ENCODE measurements at places on chromosomes 5 and 9. TPM values are rescaled to one million over a fixed set of nuclear protein-coding genes. Genes with fewer than 3 reads are reported as not detected.

Gene ADAMTS13
- 3.0 TPM for total RNA-seq

Gene PHYHD1
- 7.1 TPM for total RNA-seq

Gene WDR55
- total RNA-seq = 38.2 TPM

Gene RCL1
- total RNA-seq = 9.3 TPM

DNA sequence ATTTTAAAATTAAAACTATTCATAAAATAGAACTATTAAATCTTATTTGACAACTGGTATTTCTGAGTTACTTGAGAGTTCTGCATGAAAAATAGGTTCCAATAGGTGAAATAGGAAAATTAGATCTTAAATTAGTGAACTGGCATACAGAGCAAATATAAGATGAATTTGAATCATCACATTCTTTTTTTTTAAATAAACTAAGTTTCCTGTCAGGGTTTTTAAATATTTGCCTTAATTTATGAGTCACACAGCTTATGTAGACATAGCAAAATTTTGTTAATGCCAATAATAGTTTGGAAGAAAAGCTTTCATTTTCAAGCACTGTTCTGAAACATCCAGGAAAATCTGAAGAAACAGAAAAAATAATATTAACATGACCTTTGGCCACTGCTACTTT, 311.7 kb upstream of the HAPLN1 start:
- DNase-seq = no peak

DNA sequence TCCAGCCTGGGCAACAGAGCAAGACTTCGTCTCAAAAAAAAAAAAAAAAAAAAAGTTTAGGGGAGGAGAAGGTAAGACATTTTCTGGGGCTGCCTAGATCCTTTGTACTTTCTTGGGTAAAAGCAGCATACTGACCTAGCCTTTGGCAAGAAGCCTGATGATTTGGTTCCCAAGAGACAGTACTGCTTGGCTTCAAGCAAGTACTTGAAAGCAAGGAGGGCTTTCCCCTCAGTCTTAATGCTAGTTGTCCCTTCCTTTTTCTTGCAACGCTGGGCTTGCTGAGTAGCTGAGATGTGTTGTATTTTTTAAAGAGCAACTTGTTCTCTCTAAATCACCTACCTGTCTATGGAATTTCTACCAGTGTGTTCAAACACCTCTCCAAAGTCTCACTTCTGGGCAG, 76.2 kb downstream of the INSYN2B start:
- no peak for DNase-seq

DNA sequence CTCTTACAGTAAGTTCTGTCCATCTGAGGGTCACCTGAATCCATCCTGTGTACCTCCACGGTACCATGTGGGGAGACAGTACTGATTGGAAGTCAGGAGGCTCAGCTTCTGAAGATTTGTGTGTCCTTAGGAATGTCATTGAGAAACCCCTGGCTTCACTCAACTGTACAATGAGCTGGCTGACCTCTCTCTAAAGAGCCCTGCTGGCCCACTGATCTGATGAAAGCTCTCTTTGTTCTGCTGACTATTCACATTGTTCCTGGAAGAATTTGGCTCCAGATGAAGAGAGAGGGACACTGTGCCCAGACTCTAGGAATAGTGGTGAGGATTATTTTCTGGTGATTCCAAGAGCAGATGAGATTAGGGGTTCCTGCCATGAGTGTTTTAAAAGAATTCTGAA, 141.2 kb downstream of the LURAP1L start:
- DNase-seq = no peak

DNA sequence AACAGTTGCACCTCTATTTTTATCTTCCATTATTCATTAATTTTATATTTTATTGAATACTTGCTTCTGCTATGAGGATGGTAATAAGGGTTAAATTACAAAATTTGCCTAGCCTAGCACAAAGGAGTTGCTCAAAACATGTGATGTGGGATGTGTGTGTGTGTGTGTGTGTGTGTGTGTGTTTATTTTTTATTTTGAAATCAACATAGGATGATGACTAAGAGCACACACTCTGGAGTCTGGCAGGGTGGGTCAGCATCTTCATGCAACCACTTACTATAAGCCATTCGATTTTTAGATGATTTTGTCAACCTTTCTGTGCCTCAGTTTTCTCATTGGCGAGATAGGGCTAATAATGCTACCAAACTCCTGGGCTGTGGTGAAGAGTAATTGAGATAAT, 57.7 kb upstream of the MAMDC2 start:
- DNase-seq = no peak

- DNase-seq = no peak
These were observed 318.3 kb downstream of the MLLT3 start for GRCh38 chr9:20303996-20304395.

DNA sequence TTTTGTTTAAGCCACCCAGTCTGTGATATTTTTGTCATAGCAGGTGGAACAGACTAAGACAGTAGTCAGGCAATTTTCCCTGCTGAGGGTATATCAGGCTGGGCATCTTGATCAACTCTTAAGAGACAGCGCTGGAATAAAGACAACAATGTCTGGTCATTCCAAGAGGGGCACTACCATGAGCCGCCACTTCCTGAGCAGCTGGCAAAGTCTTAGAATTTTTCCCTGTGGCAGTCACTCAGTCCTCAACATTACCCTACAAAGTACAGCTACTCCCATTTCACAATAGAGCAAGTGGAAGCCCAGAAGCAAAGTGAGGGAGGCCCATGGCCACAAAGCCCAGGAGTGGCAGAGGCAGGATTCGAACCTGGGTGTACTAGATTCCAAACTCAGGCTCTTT, 74.8 kb downstream of the SH3PXD2B start:
- no peak for DNase-seq

DNA sequence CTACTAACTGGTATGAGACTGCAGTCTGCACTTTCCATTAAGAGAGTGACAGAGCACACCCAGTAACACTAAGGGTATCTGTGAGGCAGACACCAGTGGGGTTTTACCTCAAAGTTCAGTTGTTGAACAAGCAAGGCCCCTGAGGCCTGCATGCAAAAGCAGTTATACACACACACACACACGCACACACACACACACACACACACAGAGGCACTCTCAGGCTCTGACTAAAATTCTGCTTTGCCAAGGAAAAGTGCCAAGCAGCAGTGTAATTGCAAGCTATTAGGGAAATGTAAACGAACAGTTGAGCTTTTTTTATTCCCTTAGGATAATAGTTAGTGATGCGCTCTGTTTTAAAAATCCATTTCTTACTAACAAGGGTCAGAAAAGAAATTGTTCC, 377.1 kb downstream of the SPOCK1 start:
- no peak for DNase-seq

All from left colon (tissue), 2 donors.